ENCODE measurements at places on chromosomes 6 and 20.

GRCh38 chr6:71967436-71967835 is 81.1 kb downstream of the RIMS1 start:
- no peak overlapping the region for H3K4me3 ChIP-seq
- H3K27me3 ChIP-seq = no peaks in the 10 kb centered on the region
- no peak overlapping the region for H3K27ac ChIP-seq
- no peaks in the 10 kb centered on the region for H3K4me1 ChIP-seq
- H3K36me3 ChIP-seq = no peaks in the 10 kb centered on the region

- H3K36me3 ChIP-seq = peaks cover 8% of the 10 kb centered on the region
- H3K27ac ChIP-seq = no peak overlapping the region
- no peak overlapping the region for H3K4me3 ChIP-seq
Observed at GRCh38 chr20:44006578-44006977, 91.9 kb downstream of the TOX2 start.

DNA sequence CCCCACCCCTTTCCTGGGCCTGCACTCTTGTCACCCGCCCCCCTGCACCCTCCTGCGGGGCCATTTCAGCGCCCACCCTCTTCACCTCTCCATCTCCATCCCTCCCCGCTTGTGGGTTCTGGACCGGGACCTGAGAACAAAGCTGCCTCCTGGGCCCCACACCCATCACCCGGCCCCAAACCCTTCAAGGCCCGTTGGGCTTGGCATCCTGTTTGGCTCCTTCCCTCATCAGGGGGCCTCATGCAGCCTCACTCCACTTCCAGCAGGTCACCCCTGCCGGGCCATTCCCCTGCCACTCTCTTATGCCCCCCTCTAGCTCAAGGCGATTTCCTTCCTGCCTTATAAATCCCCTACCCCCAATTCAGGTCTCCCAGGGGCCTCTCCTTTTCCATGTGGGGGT is 67.4 kb downstream of the SRC start:
- no peaks in the 10 kb centered on the region for H3K36me3 ChIP-seq
- no peak for DNase-seq

GRCh38 chr20:21702553-21703470 is 2.7 kb upstream of the PAX1 start:
- no peak overlapping the region for H3K4me3 ChIP-seq
- H3K27ac ChIP-seq = no peak overlapping the region
- DNase-seq = no peak
- no peaks in the 10 kb centered on the region for H3K36me3 ChIP-seq

DNA sequence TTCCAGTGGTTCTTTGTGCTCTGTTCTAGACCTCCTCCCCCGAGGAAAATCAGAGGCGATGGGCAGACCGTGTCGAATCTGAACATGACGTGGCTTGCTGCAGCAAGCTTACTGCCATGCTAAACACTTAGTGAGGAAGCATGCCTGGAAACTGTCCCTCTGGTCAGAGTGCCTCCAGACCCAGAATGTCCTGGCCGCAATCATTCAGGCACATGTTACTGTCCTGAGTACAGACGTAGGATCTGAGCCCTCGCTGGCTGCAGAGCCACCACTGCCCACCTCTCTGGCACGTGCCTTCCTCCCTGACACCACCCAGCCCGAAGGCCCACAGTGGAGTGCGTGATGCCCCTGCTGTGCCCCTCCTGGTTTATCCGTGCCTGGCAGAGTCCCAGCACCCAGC is 163.6 kb downstream of the SYNDIG1 start:
- H3K4me1 ChIP-seq = peaks cover 11% of the 10 kb centered on the region
- no peak overlapping the region for H3K4me3 ChIP-seq
- H3K27me3 ChIP-seq = peaks cover 3% of the 10 kb centered on the region

- H3K27me3 ChIP-seq = peaks cover 1% of the 10 kb centered on the region
- peak; percentile 47 for DNase-seq
- no peaks in the 10 kb centered on the region for H3K36me3 ChIP-seq
- no peak overlapping the region for H3K27ac ChIP-seq
Observed at GRCh38 chr6:13908955-13909381, 15.8 kb upstream of the RNF182 start.

- H3K36me3 ChIP-seq = no peaks in the 10 kb centered on the region
- no peak overlapping the region for H3K4me3 ChIP-seq
- H3K27me3 ChIP-seq = peaks cover 2% of the 10 kb centered on the region
- H3K4me1 ChIP-seq = no peaks in the 10 kb centered on the region
- DNase-seq = no peak
Observed at GRCh38 chr6:150719099-150719766, 119.5 kb downstream of the PLEKHG1 start.

- DNase-seq = no peak
- H3K27me3 ChIP-seq = peaks cover 4% of the 10 kb centered on the region
- H3K4me1 ChIP-seq = peaks cover 97% of the 10 kb centered on the region
Observed at GRCh38 chr6:15344831-15345230, 99.0 kb downstream of the JARID2 start.

GRCh38 chr6:53864781-53865180 is 70.0 kb downstream of the LRRC1 start:
- no peaks in the 10 kb centered on the region for H3K27me3 ChIP-seq
- H3K36me3 ChIP-seq = no peaks in the 10 kb centered on the region
- no peak for DNase-seq
- H3K27ac ChIP-seq = no peak overlapping the region

DNA sequence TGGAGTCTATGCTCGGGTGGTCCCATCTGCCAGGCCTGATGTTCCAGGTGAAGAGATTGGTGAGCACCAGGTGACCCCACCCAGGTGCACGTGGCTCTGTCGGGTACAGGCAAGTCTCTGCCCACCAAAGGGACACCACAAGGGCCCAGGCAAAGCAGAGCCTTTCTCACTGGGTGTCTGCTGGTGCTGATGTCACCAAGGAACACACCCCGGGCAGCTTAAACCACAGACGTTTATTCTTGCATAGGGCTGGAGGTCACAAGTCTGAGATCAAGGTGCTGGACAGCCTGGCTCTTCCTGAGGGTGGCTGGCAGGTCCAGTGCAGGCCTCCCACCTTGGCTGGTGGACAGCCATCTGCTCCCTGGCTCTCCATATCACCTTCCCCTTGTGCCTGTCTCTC is 100.7 kb upstream of the CD93 start:
- H3K36me3 ChIP-seq = no peaks in the 10 kb centered on the region
- no peaks in the 10 kb centered on the region for H3K4me1 ChIP-seq
- H3K27me3 ChIP-seq = no peaks in the 10 kb centered on the region
- no peak overlapping the region for H3K4me3 ChIP-seq
- DNase-seq = no peak

DNA sequence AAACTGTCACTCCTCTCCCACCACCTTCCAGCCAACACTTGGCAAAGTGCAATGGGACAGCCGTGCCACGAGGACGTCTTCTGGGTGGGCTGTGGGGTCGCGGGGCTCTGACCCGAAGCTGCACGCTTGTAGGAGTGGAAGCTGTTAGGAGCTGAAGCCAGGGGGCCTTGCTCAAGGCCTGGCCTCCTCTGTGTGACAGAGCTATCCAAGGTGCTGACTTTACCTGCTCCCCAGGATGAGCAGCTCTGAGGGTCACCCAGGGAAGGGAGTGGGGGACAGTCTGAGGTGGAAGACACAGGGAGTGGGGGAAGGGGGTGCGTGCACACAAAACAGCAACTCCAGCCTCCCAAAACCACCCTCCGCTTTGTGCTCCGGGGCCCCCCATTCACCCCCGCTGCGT is 17.5 kb upstream of the CHRNA4 start:
- H3K27ac ChIP-seq = no peak overlapping the region
- no peaks in the 10 kb centered on the region for H3K4me1 ChIP-seq
- H3K27me3 ChIP-seq = no peaks in the 10 kb centered on the region
- H3K36me3 ChIP-seq = no peaks in the 10 kb centered on the region
- no peak for DNase-seq

GRCh38 chr6:72894091-72894490 is 272.2 kb downstream of the KCNQ5 start:
- H3K36me3 ChIP-seq = peaks cover 6% of the 10 kb centered on the region
- no peak overlapping the region for H3K27ac ChIP-seq
- peaks cover 2% of the 10 kb centered on the region for H3K27me3 ChIP-seq
- no peak overlapping the region for H3K4me3 ChIP-seq
- DNase-seq = no peak

- no peaks in the 10 kb centered on the region for H3K4me1 ChIP-seq
- peaks cover 4% of the 10 kb centered on the region for H3K27me3 ChIP-seq
- no peak overlapping the region for H3K27ac ChIP-seq
- no peak for DNase-seq
Observed at GRCh38 chr6:131787766-131788712, 19.8 kb upstream of the ENPP1 start.

- no peak overlapping the region for H3K4me3 ChIP-seq
- no peaks in the 10 kb centered on the region for H3K27me3 ChIP-seq
- peaks cover 39% of the 10 kb centered on the region for H3K36me3 ChIP-seq
- no peak overlapping the region for H3K27ac ChIP-seq
- H3K4me1 ChIP-seq = no peaks in the 10 kb centered on the region
- no peak for DNase-seq
Observed at GRCh38 chr6:161091972-161092701, 100.6 kb downstream of the MAP3K4 start.

DNA sequence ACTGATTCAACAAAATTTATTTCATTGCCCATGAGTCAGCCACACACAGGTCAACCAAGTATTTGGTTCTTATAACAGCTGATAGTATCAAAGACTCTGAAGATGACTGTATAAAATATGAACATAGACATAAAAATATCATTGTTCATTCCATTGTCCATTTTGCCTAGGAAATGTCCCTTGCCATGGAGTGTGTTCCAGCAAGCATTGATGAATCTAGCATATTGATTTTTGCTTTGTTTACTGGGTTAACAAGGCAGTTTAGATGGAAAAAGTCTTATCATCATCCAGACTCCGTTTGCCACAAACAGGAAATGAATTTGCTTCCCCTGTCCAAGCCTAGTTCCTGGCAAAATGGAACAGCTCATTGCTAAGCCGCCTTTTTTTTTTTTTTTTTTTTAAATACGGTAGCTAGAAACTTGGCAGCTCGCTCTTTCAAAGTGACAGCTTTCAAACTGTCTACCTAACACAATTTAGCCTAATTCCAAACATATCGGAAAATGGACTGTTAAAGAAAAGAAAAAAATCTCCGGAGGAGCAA is 7.5 kb downstream of the F13A1 start:
- no peak for DNase-seq
- H3K4me1 ChIP-seq = no peaks in the 10 kb centered on the region
- no peak overlapping the region for H3K27ac ChIP-seq
- H3K27me3 ChIP-seq = peaks cover 4% of the 10 kb centered on the region
- H3K4me3 ChIP-seq = no peak overlapping the region

GRCh38 chr20:36544134-36545018 is 3.1 kb downstream of the MYL9 start:
- H3K27ac ChIP-seq = no peak overlapping the region
- no peak for DNase-seq
- peaks cover 4% of the 10 kb centered on the region for H3K4me1 ChIP-seq
- no peak overlapping the region for H3K4me3 ChIP-seq

DNA sequence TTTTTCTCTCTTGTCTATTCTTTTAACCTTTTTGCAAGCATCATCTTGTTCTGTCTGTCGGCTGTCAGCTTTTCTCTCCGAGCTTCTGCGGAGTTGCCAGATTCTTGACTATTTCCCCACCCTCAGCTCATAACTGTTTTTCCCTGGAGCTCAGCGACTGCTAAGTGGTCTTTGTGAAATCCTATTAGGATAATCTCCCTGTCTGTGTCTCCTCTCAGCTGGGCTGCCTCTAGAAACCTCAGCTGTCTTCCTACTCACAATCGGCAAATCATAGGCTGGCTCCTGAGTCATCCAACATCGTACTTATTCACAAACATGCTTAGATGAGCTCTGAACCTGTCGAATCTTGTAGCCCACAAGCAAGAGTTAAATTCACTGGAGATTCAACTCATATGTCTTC is 332.3 kb downstream of the PTPRT start:
- H3K4me3 ChIP-seq = no peak overlapping the region
- no peaks in the 10 kb centered on the region for H3K36me3 ChIP-seq
- no peaks in the 10 kb centered on the region for H3K27me3 ChIP-seq

GRCh38 chr20:62739581-62740285 is 31.1 kb downstream of the NTSR1 start:
- no peaks in the 10 kb centered on the region for H3K36me3 ChIP-seq
- H3K4me1 ChIP-seq = peaks cover 26% of the 10 kb centered on the region
- peak overlapping the region; percentile 88 for H3K4me3 ChIP-seq
- DNase-seq = peak; percentile 19

- H3K27me3 ChIP-seq = no peaks in the 10 kb centered on the region
- DNase-seq = no peak
- no peak overlapping the region for H3K27ac ChIP-seq
- H3K4me1 ChIP-seq = no peaks in the 10 kb centered on the region
Observed at GRCh38 chr6:68328156-68328555, 306.9 kb upstream of the ADGRB3 start.

DNA sequence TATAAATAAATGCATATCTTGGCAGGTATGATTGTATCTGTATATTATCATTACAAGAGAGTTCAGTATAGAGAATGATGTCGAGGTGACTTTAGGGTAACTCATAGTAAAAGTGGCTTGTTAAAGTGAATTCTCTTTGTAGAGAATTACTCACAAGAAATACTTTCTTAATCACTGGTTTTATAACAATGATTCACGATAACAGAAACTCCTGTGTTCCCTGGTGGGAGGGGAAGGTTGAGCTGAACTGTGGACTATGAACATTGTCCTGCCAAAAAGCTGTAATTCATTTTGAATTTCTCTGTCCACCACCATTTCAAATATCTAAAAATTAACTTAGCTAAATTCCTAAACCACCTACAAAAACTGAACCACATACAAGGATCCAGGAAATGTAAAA is 7.7 kb downstream of the TPMT start:
- no peak overlapping the region for H3K27ac ChIP-seq
- no peak for DNase-seq
- H3K27me3 ChIP-seq = no peaks in the 10 kb centered on the region
- H3K36me3 ChIP-seq = peaks cover 44% of the 10 kb centered on the region
- no peaks in the 10 kb centered on the region for H3K4me1 ChIP-seq

- peaks cover 3% of the 10 kb centered on the region for H3K36me3 ChIP-seq
- H3K4me1 ChIP-seq = no peaks in the 10 kb centered on the region
- no peak for DNase-seq
- no peak overlapping the region for H3K4me3 ChIP-seq
- peaks cover 4% of the 10 kb centered on the region for H3K27me3 ChIP-seq
Observed at GRCh38 chr6:162069995-162070394, 657.6 kb downstream of the PRKN start.

- peaks cover 15% of the 10 kb centered on the region for H3K4me1 ChIP-seq
- no peak overlapping the region for H3K4me3 ChIP-seq
- DNase-seq = no peak
- H3K27me3 ChIP-seq = no peaks in the 10 kb centered on the region
- H3K36me3 ChIP-seq = no peaks in the 10 kb centered on the region
Observed at GRCh38 chr6:30806581-30807183, 62.3 kb upstream of the IER3 start.

DNA sequence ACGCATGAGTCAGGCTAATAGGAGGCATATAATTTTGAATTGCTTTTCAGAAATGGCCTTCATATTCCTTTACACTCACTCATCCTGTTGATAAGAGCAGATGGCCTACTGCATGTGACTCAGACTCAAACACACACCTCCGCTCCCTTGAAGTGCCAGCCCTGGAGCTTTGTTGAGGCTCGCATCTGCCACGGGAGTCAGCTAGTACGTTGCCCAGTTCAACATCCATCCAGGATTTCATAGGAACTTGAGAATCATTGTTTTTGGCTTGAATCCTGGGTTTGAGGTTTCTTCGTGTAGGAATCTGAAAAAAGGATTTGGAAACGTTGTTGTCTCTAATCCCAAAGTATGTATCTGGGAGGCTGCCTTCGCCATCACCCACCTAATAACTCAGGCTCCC is 87.4 kb upstream of the JAG1 start:
- no peak overlapping the region for H3K4me3 ChIP-seq
- no peaks in the 10 kb centered on the region for H3K36me3 ChIP-seq
- H3K27me3 ChIP-seq = peaks cover 4% of the 10 kb centered on the region
- H3K27ac ChIP-seq = no peak overlapping the region
